ENCODE measurements at places on chromosomes 1 and 21. TPM values are rescaled to one million over a fixed set of nuclear protein-coding genes. Genes with fewer than 3 reads are reported as not detected.

Gene ZNF648
- total RNA-seq, result not detected

Gene CA14
- total RNA-seq, result not detected

Gene UBL4B
- not detected for total RNA-seq

Gene MIXL1
- total RNA-seq, result not detected

Gene MAP3K21
- total RNA-seq, result 0.14 TPM

Gene OPRD1
- total RNA-seq, result not detected

Gene U2AF1
- 84.7 TPM for total RNA-seq

Gene SMIM1
- 2.6 TPM for total RNA-seq

Gene SH3BGR
- total RNA-seq, result 24.9 TPM

Gene PIK3R3
- total RNA-seq, result 30.1 TPM

Gene CHIT1
- 0.14 TPM for total RNA-seq

Gene TMPRSS3
- not detected for total RNA-seq

Gene PTPN14
- 63.8 TPM for total RNA-seq

Gene CHRM3
- 2.5 TPM for total RNA-seq

Gene LRP8
- 14.1 TPM for total RNA-seq

Gene SPRR2G
- total RNA-seq, result not detected

Gene WLS
- total RNA-seq, result 73.9 TPM

Gene SPRR2B
- not detected for total RNA-seq

Gene CD48
- total RNA-seq, result 9.0 TPM

Data from thoracic aorta (tissue), 2 donors.